ENCODE measurements at places on chromosomes 12 and 14.

- DNase-seq = no peak
Observed at GRCh38 chr14:90034835-90035525, 26.8 kb upstream of the KCNK13 start.

GRCh38 chr12:107525063-107525718, 160.4 kb upstream of the PWP1 start:
- no peak for DNase-seq

- no peak for DNase-seq
Observed at GRCh38 chr14:95320955-95321600, 1.4 kb upstream of the CLMN start.

DNA sequence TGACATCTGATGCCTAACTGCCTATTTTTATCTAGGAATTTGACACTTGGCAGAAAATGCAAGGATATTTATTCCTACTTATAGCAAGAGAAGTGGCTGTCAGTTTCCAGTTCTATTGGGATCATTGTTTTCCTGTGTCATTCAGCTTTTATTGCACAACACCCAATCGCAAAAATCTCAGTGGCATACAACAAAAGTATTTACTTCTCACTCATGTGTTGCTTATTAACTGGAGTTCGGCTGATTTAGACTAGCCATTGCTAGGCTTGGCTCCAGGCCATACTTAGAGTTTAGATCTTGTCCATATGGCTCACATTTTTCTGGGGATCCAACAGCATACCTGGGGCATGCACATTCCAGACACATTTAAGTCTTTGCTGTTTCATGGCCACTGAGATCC, 218.6 kb upstream of the SYT1 start:
- no peak for DNase-seq

DNA sequence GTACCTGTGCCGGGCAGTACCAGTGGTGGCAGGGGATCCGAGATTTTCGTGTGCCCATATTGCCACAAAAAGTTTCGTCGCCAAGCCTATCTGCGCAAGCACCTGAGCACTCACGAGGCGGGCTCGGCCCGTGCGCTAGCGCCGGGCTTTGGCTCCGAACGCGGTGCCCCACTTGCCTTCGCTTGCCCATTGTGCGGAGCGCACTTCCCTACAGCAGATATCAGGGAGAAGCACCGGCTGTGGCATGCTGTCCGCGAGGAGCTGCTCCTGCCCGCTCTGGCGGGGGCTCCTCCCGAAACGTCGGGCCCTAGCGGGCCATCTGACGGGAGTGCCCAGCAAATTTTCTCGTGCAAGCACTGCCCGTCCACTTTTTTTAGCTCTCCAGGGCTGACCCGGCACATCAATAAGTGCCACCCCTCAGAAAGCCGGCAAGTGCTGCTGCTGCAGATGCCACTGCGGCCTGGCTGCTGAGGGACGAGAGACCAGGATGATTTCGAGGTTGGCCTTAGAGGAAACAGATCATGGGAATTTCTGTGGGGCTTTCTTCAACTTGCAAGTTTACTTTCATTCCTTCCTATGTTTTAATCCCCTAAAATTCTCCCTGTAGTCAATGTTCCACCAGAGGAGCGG, 1.6 kb downstream of the INSM2 start:
- no peak for DNase-seq

GRCh38 chr14:61713724-61714437, 18.6 kb downstream of the HIF1A start:
- DNase-seq = no peak

- no peak for DNase-seq
Observed at GRCh38 chr12:12811343-12811742, 1.8 kb upstream of the DDX47 start.

GRCh38 chr14:75863221-75863620, 118.6 kb downstream of the TGFB3 start:
- no peak for DNase-seq

DNA sequence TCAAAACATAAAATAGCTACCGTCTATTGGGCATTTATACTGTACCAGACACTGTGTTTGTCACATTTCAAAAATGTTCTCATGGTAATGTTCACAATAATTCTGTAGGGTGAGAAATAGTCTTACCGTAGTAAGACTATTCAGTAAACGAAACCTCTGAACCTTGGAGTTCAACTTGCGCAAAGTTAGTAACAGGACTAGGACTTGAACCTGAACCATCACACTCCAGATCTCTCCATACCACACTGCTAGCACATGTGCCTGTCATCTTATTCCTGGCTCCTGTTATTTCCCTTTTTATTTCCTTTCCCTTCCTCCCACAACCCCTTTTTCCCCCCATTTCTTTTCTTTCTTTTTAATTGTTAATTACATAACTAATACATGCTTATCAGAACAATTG, 65.4 kb downstream of the PLEKHA5 start:
- no peak for DNase-seq

GRCh38 chr12:31331242-31331641, 5.3 kb upstream of the SINHCAF start:
- no peak for DNase-seq

GRCh38 chr14:27098451-27098850, 500.6 kb upstream of the NOVA1 start:
- DNase-seq = no peak

DNA sequence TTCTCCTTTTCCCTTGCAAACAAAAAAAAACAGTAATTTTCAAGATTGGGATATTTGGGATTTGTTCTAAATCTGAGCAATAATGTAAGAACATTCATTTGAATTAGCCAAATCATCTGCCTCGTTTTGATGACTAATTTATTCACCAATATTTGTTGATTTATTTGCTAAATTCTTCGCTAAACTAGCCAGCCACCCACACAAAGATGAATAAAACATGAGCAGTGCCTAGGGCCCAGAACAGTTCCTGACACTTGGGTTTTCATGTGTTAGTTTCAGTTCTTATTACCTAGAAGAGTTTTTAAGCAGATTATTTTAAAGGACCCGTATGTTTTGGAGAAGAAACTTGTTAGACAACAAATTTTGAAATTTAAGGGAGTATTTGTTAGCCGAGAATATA, 1.4 kb downstream of the ETNK1 start:
- DNase-seq = peak; percentile 10

GRCh38 chr14:94461526-94462218, 9.1 kb upstream of the SERPINA11 start:
- no peak for DNase-seq

GRCh38 chr14:81305743-81306142, 85.0 kb upstream of the GTF2A1 start:
- no peak for DNase-seq

- no peak for DNase-seq
Observed at GRCh38 chr12:94689646-94690036, 39.3 kb upstream of the TMCC3 start.

DNA sequence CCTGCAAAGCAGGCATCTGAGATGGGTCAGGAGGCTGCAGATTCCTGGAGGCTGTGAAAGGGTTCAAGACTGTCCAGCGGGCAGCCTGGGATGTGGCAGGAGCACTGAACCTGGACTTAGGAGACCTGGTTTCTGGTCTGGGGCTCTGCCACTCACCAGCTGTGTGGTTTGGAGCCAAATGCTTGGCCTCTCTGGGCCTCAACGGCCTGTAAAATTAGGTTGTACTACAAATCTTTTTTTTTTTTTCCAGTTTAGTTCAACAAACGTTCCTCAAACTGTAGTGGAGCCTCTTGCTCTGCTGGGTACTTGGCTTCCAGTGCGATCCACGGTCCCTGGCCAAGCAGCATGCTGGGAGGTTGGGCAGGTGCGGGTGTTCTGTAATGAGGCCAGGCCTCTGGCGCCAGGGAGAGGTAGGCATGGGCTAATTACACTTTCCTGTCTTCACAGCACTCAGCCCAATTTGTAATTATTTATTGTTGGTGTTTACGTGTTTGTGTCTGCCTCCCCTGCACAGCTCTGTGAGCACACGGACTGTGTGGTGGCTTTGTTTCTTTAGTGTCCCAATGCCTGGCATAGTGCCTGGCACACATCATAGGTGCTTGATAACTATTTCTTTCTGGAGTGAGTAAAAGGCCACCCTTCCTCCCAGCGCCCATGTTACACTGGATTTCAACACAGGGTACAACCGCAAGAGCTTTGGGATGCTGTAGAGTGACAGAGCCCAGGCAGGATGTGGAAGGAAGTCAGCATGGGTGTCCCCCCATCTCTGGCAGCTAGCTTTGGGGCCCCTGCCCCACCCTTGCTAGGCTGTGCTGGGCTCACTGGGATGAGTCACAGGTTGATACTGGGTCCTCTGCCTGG, 5.8 kb upstream of the KRT80 start:
- no peak for DNase-seq

- DNase-seq = no peak
Observed at GRCh38 chr14:88904206-88904647, 79.8 kb downstream of the TTC8 start.

- DNase-seq = no peak
Observed at GRCh38 chr12:2539938-2540337, 254.8 kb upstream of the FKBP4 start.
